Cortex of kidney (tissue), 1 donor: ENCODE measurements at places on chromosomes 1 and 21.

DNA sequence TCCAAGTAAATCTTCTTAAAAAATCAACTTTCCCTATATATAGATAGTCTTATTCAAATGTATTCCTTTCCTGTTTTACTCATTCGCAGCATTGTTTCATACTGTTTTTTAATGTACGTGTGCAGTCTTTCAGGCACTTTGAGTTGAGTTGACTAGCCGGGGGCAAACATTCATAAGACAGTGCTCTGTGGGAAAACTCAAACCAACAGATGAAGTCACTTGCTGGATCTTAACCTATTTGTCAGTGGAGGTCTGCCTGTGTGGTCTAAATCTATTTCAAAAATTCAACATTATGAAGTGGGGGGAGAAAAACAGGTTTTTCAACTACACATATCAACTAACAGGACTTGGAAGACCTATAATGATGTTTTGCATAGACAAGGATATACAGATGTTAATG lies 6.2 kb downstream of the HSD11B1 start:
- no peak for DNase-seq

- no peak for DNase-seq
Observed at GRCh38 chr1:170707959-170708655, 44.2 kb downstream of the PRRX1 start.

GRCh38 chr1:65001231-65001792 lies 35.0 kb upstream of the JAK1 start:
- DNase-seq: no peak

DNA sequence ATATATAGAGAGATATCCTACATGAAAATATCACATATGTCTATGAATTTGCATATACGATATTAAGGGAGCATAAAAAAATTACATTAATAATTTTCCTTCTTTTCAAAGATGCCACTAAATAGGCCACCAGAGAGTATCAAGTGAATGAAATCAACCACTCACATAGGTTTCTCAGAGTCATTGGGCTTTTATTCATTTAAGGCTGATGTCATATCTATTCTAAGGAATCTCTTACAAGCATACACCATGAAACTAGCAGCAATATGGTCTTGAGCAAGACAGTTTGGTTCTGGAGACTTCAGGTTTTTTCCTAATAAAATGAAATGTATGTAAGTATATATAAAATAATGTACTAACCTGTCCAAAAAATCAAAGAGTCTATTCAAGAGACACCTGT lies 420.4 kb downstream of the PLA2G4A start:
- DNase-seq: no peak

- no peak for DNase-seq
Observed at GRCh38 chr1:193626695-193627094, 440.3 kb upstream of the B3GALT2 start.

DNA sequence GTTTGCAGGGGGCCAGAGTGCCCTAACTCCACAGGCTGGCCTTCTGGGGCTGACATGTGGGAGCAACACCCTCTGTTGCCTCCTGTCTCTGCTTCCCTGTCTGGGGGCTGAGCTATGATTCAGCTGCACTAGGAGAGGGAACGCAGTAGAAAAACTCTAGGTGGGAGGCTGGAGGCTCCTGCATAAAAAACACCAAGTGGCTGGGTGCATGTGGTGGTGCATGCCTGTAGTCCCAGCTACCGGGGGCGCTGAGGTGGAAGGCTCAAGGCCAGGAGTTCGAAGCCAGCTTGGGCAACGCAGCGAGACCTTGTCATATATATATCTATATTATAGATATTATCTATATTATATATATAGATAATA lies 5.6 kb downstream of the KIF17 start:
- DNase-seq: no peak

GRCh38 chr1:44016890-44017400 lies 14.3 kb downstream of the SLC6A9 start:
- DNase-seq: no peak

GRCh38 chr1:216293683-216294082 lies 129.6 kb downstream of the USH2A start:
- DNase-seq: no peak
